Activated CD8-positive, alpha-beta T cell treated with anti-CD3 and anti-CD28 coated beads, Interleukin-2, amount 10 ng/mL, durations not matched to agents 7 days and 5 days (primary cell): ENCODE measurements at places on chromosomes 2 and 18. TPM values are rescaled to one million over a fixed set of nuclear protein-coding genes. Genes with fewer than 3 reads are reported as not detected.

RSAD2 gene
- total RNA-seq, result 74.5 TPM

HOXD13 gene
- total RNA-seq, result not detected

DNA sequence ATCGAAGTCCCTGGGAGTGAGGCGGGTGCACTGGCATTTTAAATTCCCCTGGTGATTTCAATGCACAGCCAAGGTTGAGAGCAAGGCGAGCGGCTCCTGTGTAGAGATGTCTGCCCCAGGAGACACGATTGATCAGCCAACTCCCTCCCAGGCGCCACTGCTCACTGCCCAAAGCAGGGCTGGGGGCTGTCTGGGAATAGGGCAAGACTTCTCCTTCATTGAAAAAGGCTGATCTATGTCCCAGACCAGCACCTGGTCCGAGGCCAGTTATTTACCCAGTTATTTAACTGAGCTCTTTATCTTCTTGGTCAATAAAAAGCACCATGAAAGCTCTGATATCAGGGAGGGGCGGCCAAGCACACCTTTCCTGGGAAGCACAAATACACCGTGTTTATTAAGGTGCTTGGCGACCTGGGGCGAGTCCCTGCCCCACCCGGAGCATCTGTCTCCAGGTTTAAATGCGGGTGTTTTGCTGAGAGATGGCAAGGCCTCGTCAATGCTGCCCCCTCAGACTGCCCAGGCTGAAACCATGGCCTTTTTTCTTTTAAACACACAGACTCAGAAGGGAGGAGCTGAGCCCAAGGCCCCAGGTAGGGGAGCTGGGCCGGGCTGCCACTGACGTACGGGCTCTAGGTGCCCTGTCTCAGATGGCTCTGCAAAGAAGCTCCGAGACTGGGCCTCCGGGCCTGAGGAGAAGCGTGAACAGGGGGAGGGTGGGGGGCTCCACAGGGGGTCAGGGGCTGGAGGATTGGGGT, 73.9 kb upstream of the HPCAL1 start:
- H3K27me3 ChIP-seq, result no peaks in the 10 kb centered on the region
- H3K27ac ChIP-seq, result no peak overlapping the region
- H3K4me3 ChIP-seq, result no peak overlapping the region
- no peaks in the 10 kb centered on the region for H3K4me1 ChIP-seq
- no peaks in the 10 kb centered on the region for H3K36me3 ChIP-seq

SLC38A11 gene
- total RNA-seq, result not detected

DNA sequence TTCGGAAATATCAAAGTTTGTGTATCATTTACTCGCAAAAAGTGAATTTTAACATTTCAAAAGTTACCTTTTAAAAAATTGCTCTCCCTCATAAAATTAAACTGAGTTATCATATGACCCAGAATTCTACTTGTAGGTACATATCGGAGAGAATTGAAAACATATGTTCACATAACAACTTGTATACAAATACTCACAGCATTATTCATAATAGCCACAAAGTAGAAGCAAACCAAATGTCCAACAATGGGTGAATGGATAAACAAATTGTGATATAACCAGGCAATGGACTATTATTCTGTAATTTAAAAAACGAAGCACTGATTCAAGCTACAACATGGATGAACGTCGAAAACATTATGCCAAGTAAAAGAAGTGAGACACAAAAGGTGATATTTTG, 412.0 kb upstream of the TCF4 start:
- H3K36me3 ChIP-seq, result no peaks in the 10 kb centered on the region
- no peak overlapping the region for H3K4me3 ChIP-seq
- H3K27me3 ChIP-seq, result no peaks in the 10 kb centered on the region
- H3K27ac ChIP-seq, result no peak overlapping the region
- no peak for DNase-seq

GRCh38 chr2:7929281-7929680, 752.6 kb upstream of the ID2 start:
- H3K4me1 ChIP-seq, result peaks cover 11% of the 10 kb centered on the region
- H3K27me3 ChIP-seq, result no peaks in the 10 kb centered on the region
- H3K27ac ChIP-seq, result no peak overlapping the region
- no peak for DNase-seq

RNF181 gene
- total RNA-seq, result 104 TPM

GRCh38 chr18:43078478-43079092, 36.9 kb downstream of the RIT2 start:
- no peak overlapping the region for H3K4me3 ChIP-seq
- H3K27me3 ChIP-seq, result no peaks in the 10 kb centered on the region
- no peak overlapping the region for H3K27ac ChIP-seq

SULT1C4 gene
- not detected for total RNA-seq

GRCh38 chr2:20620271-20620681, 30.6 kb downstream of the HS1BP3 start:
- no peaks in the 10 kb centered on the region for H3K4me1 ChIP-seq
- no peaks in the 10 kb centered on the region for H3K36me3 ChIP-seq
- H3K27ac ChIP-seq, result no peak overlapping the region
- DNase-seq, result no peak
- H3K4me3 ChIP-seq, result no peak overlapping the region
- no peaks in the 10 kb centered on the region for H3K27me3 ChIP-seq

PROKR1 gene
- not detected for total RNA-seq

DNA sequence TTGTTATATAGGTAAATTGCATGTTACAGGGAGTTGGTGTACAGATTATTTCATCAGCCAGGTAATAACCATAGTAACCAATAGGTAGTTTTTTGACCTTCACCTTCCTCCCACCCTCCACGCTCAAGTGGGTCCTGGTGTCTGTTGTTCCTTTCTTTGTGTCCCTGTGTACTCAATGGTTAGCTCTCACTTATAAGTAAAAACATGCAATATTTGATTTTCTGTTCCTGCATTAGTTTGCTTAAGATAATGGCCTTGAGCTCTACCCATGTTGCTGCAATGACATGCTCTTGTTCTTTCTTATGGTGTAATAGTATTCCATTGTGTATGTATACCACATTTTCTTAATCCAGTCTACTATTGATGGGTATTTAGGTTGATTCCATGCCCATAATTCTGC, 233.7 kb upstream of the EPC2 start:
- H3K4me1 ChIP-seq, result no peaks in the 10 kb centered on the region
- peaks cover 2% of the 10 kb centered on the region for H3K36me3 ChIP-seq
- no peak overlapping the region for H3K4me3 ChIP-seq
- no peak overlapping the region for H3K27ac ChIP-seq

AQP12A gene
- total RNA-seq, result not detected

DSG1 gene
- total RNA-seq, result not detected

GAL3ST2 gene
- 0.34 TPM for total RNA-seq

DNA sequence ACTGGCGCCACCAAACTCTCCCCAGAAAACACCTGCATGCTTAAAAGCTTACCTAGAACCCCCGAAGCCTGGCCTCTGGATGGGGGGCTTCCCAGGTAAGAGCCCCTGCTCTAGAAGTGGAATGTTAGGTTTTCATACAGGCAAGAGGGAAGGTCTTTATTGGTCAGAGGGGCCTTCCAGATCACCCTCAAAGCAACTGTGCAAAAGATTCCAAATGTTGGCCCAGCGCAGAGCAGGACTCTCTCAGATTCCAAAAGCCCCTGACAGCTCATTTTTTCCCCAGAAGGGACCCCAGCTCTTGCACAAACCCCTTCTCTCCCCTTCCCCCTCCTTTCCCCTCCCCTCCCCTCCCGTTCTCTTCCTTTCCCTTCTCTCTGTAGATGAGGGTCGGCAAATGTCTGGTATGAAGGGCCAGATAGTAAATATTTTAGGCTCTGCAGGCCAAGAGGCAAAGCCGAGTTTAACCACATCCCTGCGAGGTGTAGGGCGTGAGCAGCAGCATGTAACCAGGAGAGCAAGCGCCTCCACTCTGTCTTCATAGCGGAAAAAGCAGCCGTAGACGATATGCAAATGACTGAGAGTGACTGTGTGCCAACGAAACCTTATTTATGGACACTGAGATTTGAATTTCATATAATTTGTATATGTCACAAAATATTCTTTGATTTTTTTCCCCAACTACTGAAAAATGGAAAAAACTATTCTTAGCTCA, 116.9 kb downstream of the SMAD7 start:
- H3K27ac ChIP-seq, result peak overlapping the region; percentile 91
- DNase-seq, result peak; percentile 85
- H3K4me1 ChIP-seq, result peaks cover 87% of the 10 kb centered on the region
- H3K27me3 ChIP-seq, result no peaks in the 10 kb centered on the region

GRCh38 chr18:6927153-6927552, 190.4 kb downstream of the LAMA1 start:
- H3K27ac ChIP-seq, result no peak overlapping the region
- H3K36me3 ChIP-seq, result no peaks in the 10 kb centered on the region
- H3K4me1 ChIP-seq, result no peaks in the 10 kb centered on the region
- no peak for DNase-seq
- H3K27me3 ChIP-seq, result no peaks in the 10 kb centered on the region

DNA sequence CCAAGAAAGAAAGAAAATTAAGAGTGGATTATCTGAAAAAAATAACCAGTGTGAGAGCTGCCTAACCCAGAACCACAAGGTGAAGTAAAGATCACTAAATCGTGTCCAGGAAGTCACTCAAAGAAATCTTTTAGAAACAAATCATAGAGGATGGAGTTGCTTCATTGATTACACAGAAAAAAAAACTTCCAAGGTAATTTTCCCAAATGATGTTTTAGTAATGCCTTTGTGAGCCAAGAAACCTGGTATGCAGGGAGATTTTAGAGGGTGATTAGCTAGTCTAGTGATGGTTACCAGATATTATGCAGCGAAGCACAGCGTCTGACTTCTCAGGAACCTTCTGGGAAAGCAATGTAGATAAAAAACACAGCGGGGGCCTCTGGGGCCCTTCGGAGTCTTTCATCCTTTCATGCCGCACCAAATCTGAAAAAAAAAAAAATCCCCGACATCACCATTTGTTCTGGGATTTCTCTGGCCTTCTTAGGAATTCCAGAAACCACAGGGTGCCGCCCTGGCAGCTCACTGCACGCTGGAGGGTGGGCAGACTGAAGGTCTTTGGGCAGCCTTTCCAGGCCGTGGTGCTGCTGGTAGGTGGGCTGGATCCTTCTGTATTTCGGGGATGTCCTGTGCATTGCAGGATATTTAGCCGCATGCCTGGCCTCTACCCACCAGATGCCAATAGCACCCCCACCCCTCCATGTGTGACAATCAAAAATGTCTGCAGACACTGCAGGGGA, 17.3 kb downstream of the ALPK2 start:
- H3K36me3 ChIP-seq, result peaks cover 2% of the 10 kb centered on the region
- H3K4me1 ChIP-seq, result peaks cover 49% of the 10 kb centered on the region
- no peaks in the 10 kb centered on the region for H3K27me3 ChIP-seq
- no peak for DNase-seq
- H3K4me3 ChIP-seq, result no peak overlapping the region

CELF4 gene
- not detected for total RNA-seq

GRCh38 chr18:41206341-41206830, 748.6 kb upstream of the PIK3C3 start:
- H3K4me1 ChIP-seq, result no peaks in the 10 kb centered on the region
- H3K27me3 ChIP-seq, result no peaks in the 10 kb centered on the region
- H3K36me3 ChIP-seq, result no peaks in the 10 kb centered on the region
- DNase-seq, result no peak

CAPN14 gene
- total RNA-seq, result not detected

CXCR1 gene
- total RNA-seq, result 0.53 TPM

DNA sequence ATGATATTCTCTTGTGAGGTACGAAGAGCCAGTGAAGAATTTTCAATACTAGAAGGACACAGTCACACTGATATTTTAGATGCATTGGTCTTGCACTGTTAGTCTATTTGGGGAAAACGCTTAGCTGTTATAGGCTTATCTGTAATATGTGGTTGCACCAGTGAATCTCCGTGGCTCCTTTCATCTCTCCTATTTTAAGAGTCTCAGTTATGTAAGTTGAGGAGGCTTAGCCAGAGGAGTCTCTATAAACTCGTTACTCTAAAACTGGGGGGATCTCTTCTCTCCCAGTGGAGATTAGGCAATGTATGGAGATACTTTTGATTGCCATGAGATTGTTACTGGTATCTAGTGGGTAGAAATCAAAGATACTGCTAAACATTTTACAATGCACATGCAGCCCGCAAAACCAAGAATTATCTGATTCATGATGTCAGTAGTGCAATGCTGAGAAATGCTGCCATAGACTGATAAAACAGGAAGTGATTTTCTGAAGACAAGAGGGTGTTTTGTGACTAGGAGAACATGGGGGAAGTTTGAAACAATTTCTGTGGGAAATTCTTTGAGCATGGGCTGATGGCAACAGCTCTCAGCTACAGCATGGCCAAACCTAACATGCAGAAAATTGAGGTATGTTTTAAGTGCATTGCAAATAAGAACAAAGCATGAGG, 339.1 kb downstream of the SOX11 start:
- no peak for DNase-seq
- no peaks in the 10 kb centered on the region for H3K27me3 ChIP-seq
- no peaks in the 10 kb centered on the region for H3K36me3 ChIP-seq
- H3K4me3 ChIP-seq, result no peak overlapping the region
- no peaks in the 10 kb centered on the region for H3K4me1 ChIP-seq

- H3K27me3 ChIP-seq, result peaks cover 7% of the 10 kb centered on the region
- H3K36me3 ChIP-seq, result no peaks in the 10 kb centered on the region
- DNase-seq, result no peak
- H3K27ac ChIP-seq, result no peak overlapping the region
These were observed 30.7 kb upstream of the IL1R1 start for GRCh38 chr2:102111823-102112222.

ANKRD29 gene
- total RNA-seq, result not detected

DNA sequence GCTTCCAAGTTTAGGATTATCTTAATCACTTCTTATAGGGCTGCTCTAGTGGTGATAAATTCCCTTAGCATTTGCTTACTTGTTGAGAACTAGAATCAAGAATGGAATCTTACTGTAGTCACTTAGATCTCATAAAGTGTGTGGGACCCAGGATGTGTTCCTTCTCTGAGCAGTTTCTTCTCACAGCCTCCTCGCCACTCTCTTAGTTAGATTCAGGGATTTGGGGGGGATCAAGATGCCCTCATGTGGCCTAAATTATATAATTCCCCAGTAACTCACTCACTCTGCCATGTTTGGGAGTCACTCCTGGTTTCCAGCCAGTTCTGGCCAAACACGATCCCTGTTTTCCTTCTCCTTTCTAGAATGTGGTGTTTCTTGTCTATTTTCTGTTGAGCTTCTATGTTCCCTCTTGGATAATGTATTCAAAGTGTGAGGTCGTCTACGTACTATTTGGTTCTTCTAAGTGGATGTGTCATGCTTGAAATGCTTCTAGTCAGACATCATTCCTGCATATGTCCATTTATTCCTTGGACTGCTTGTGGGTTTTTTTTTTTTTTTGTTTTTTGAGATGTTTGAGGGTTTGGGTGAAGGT, 414.9 kb upstream of the SYT4 start:
- no peak for DNase-seq
- H3K27me3 ChIP-seq, result no peaks in the 10 kb centered on the region
- H3K36me3 ChIP-seq, result no peaks in the 10 kb centered on the region
- no peak overlapping the region for H3K4me3 ChIP-seq
- peaks cover 3% of the 10 kb centered on the region for H3K4me1 ChIP-seq
- H3K27ac ChIP-seq, result no peak overlapping the region

- peak; percentile 40 for DNase-seq
- peaks cover 6% of the 10 kb centered on the region for H3K36me3 ChIP-seq
- H3K27ac ChIP-seq, result peak overlapping the region; percentile 82
These were observed 819 bp upstream of the KLF11 start for GRCh38 chr2:10042301-10043161.

LYPD6 gene
- not detected for total RNA-seq

- DNase-seq, result no peak
- H3K4me1 ChIP-seq, result peaks cover 5% of the 10 kb centered on the region
- no peak overlapping the region for H3K27ac ChIP-seq
- peaks cover 22% of the 10 kb centered on the region for H3K27me3 ChIP-seq
These were observed 83.7 kb upstream of the SLC1A4 start for GRCh38 chr2:64905338-64906024.

CDC42EP3 gene
- 30.1 TPM for total RNA-seq

IL1RN gene
- total RNA-seq, result 0.31 TPM

SATB2 gene
- not detected for total RNA-seq

GRCh38 chr2:212915121-212915782, 236.2 kb downstream of the IKZF2 start:
- peaks cover 20% of the 10 kb centered on the region for H3K4me1 ChIP-seq
- H3K27me3 ChIP-seq, result no peaks in the 10 kb centered on the region
- no peaks in the 10 kb centered on the region for H3K36me3 ChIP-seq
- no peak overlapping the region for H3K27ac ChIP-seq
- DNase-seq, result no peak
- H3K4me3 ChIP-seq, result no peak overlapping the region

CCDC141 gene
- 19.5 TPM for total RNA-seq
